ENCODE measurements at places on chromosomes 7 and 10.

DNA sequence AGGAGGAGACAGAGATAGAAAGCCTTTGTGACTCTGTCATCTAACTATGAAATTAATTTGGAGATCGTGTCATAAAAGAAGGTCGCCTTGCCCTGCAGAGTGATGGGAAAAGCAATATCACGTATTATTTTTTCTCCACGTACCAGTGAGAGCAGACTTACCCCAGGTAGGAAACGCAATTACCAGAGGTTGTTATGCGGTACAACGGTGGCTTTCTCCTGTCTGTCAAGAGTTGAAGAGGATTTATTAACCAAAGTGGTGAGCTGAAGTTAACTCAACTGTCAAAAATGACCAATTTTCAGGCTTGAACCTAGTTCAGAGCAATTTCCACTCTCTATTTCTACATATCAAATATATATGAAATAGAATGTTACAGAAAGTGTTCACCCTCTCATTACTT, 282.6 kb upstream of the PFKP start:
- no peak for DNase-seq

DNA sequence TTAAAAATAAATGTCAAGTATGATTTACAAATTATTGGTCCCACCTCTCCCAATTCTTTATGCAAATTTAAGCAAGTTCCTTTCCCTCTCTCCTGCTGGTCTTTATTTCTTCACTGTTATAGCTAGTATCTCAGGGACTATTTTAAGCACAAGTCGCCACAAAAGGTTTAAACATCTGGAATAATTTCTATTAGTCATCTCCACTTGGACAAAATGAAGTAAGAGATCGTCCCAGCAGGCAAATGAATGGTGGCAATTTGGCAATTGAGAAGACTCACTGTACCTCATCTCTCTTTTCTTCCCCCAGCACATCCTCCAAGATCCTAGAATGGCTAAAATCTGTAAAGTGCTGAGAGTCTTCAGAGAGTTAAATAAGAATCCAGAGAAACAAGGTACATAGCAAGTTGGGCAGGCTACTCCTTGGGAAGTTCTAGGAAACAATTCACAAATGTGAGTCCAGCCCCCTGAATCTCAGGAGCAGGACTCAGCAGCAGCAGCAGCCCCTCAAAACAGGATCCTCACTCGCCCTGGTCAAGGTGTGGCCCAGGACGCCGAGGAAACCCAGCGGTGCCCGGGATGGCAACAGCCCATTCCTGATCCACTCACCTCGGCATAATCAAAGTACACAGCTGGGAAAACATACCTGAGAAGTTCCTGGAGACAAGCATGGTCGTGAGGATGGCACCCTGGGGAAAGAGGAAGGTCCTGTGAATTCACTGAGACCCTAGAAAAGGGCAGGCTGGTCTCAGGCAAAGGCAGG, 30.3 kb upstream of the NDST2 start:
- DNase-seq, result no peak

DNA sequence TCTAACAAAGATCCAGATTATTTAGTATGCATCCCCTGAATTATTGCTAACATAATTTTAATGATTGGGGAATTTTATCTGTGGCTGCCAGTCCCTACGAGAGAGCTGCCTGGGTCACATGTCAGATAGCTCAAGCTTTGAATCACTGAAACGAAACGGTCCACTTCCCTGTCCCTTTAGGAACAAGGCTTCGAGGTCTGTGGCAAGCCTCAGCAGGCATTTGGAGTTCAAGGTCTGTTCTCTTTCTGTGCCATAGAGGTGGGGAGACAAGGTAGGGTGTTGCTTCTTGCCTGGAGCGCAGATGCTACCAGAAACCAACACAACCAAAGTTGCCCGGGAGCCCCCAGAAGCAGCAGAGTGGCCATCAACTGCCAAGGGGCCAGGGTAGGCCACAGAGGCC, 13.9 kb upstream of the SH2D4B start:
- DNase-seq, result no peak

DNA sequence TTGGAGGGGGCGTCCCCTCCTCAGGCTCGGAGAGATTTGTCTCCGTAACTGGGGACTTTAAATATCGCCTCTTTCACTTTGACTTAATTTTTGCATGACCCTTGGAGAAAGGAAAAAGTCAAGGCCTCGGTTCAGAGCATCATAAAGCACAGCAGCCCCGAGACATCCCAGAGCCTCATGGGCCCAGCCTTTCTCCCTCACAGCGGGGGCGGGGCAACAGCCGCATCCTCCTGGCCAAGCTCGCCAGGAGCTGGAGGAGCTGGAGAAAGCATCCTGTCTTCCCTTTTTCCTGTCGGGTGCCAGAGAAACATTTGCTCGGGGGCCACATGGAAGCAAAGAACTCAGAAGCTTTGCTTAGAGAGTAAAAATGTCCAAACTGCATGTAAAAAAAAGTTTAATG, 43.6 kb upstream of the DPYSL4 start:
- no peak for DNase-seq

DNA sequence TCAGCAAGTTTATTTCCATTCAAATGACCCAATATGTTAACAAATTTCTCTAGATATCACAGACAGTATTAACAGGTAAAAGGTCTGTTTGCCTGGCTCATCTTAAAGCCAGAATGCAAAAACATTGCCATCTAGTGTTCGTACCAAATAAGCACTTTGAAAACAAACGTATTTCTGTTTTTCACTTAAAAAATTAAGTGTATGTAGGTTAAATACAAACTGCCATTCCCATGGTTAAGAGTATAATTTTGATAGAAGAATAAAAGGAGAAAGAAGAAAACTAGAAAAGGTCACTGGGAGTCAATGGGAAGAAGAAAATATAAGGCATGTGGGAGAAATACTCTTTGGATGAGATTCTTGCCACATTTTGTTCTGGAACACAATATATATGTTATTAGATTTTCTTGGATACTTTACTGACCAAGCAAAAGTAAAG, 51.0 kb downstream of the ORC5 start:
- DNase-seq, result no peak

DNA sequence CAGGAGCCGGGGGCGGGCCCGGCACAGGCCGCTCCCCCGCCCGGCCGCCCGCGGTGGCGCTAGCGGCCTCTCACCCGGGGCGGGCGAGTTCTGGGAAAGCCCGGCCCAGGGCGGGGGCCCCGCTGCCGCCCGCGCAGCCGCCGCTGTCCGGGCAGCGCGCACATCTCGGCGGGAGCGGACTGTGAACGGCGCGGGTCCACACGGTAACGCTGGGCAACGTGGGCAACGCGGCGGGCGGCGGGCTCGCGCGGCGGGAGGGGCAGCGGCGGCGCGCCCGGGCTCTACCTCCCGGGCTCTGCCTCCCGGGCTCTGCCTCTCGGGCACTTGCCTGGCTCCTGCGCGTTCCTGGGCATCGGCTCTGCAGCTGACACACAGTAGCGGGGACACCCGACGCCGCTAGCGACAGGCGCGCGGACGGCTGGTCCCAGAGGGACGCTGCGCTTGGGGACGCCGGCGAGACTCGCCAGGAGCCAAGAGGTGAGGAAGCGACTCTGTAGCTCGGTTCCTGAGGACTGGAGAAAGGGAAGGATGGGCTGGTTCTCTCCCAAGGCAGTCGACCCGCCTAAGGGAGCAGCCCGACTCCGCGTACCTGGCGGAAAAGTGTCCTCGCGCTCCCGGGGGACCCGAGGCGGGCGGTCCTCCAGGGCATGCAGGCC, at the start of gene PLCE1:
PLCE1 (plus strand) TSS at position 150 of the 656 bp plus-strand sequence. CDS start 37,116 bp downstream, outside the sequence.
- no peak for DNase-seq

DNA sequence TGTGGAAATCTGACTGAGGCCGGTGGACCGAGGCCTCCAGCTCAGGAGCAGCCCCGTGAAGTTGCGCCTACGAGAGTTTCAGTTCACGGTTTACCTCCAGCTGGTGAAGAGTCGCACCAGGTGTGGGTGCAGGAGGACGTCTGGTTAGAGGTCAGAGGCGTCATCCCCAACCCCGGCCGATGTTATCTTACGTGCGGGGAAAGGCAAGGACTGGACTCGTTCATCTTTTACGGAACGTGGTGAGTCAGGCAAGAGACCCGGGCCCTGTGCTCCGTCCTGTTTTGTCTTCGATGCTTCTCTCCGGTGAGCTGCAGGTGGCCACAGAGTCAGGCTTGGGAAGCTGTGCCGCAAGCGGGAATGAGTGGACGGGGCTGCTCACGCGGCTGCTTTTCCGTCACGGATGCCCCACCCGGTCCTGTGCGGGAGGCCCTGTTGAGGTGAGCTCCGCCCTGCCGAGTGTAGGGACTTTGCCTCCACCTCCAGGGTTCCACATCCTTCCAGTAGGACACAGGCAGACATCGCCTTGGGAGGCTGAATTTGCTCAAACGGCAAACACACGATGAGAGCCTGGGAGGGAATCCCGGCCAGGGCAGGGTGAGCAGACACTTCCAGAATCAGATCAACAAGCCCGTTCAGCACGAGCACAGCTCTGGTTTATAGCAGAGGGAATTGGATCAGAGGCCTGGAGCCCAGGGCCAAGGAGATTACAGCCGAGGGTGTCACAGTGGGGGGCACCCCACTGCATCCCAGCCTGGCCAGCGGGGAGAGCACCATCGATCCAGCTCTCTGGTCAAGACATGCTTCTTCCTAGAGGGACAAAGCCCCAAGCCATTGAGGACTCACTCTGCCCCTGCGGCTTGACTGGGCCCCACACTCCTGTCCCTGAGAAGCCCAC, 50.1 kb upstream of the INPP5A start:
- no peak for DNase-seq

DNA sequence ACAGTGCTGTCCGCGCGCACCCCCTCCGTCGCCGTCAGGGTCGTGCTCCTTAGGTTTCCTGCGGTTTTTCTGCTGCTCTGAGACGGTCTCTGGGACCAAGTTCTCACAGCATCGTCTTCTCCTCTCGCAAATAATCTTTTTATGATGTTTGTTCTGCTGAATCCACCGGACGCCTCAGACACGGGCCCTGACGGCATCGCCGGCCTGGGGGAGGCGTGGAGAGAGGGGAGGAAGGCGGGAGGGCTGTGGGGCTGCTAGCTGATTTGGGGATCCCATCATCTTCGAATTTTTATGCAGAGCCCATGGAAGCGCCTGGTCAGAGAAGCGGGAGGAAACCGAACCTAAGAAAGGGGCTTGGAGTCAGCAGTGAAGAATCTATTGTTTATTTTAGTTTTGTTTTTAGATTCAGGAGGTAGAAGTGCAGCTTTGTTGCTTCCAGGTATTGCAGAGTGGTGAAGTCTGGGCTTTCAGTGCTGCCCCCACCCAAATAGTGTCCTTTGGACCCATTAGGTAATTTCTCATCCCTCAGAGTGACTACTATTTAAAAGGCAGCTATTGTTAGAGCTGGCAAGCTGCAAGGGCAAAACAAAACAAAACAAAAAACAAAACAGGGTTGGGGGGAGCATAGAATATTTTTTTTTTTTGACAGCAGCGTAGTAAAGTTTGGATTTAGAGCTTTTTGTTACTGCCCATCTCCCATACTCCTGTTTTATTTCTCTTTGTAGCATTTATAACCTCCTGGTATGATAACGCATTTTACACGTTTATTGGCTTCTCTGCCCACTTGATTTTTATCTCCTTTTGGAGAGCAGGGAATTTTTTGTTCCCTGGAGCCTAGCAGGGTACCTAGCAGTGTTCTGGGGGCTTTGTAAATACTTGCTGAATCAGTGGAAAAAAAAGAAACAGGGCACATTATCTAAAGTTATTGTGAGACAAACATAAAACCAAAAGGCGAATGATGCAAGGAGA, 92.6 kb downstream of the SPAG6 start:
- no peak for DNase-seq

DNA sequence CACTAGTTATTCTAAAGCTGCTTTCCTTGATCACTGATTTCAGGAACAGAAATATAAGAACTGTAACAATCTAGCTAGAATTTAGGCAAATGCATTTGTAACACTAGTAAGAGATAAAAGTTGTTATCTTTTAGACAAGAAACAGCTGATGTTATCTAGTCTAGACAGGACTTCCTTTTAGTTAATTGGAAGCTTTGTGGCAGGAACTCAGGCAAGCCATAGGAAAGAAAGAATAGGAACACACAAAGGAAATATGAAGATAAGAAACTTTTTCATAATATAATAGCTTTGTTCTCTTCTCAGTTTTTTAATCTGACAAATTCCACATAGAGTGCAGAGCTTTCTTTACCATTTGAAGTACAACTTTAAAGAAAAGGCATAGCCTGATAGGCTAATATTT, 59.0 kb upstream of the AGR3 start:
- DNase-seq, result no peak

DNA sequence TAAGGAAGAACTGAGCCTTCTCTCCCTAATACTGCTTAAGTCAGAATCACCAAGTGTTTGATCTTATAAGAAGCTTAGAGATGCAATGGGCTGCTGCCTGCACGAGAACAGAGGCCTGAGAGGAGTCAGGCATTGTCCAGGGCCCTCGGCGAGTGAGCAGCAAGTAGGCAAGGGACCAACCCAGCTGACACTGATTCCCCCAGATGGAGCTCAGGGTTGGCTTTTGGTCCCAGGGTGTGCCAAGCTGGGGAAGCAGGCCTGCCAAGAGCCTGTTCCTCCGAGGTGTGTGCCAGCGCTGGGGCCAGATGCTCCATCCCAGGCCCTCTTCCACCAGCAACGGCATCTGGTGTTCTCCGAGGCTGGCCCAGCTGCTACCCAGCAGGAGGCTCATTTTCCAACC, 222.0 kb upstream of the ZMIZ1 start:
- DNase-seq, result no peak

- DNase-seq, result no peak
These were observed 509.3 kb downstream of the SORCS3 start for GRCh38 chr10:105150259-105150880.

- DNase-seq, result no peak
These were observed 2.5 kb upstream of the BRI3 start for GRCh38 chr7:98278936-98279335.

DNA sequence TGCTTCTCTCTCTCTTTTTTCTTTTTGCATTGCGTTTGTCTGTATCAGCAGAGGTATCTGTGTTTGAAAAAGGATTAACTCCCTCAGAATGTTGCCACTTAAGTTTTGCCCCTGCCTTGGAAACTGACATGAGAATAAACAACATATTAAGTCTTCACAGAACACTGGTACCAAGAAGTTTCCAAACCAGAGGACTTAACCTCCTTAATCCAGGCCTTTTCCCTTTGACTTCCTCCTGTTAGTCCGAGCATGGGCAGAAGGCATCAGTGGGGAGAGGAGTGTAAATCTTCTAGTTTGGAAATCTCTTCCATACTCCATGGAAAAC, 681.4 kb downstream of the LRMDA start:
- no peak for DNase-seq

GRCh38 chr10:3226960-3227744, 54.6 kb upstream of the PITRM1 start:
- no peak for DNase-seq

- DNase-seq, result no peak
These were observed 128.5 kb downstream of the KIF20B start for GRCh38 chr10:89829887-89830269.

- no peak for DNase-seq
These were observed 384.4 kb downstream of the TCERG1L start for GRCh38 chr10:130927157-130927556.

- DNase-seq, result no peak
These were observed 10.0 kb upstream of the FGL2 start for GRCh38 chr7:77209479-77210139.

- no peak for DNase-seq
These were observed 4.4 kb downstream of the BAG3 start for GRCh38 chr10:119655566-119656001.

- no peak for DNase-seq
These were observed 165.3 kb downstream of the PLXNA4 start for GRCh38 chr7:132410861-132411541.

- no peak for DNase-seq
These were observed 3.2 kb upstream of the LYZL1 start for GRCh38 chr10:29285624-29286051.

Data from HS-27A (cell line).